ENCODE measurements at places on chromosomes 3 and 15. TPM values are rescaled to one million over a fixed set of nuclear protein-coding genes. Genes with fewer than 3 reads are reported as not detected.

NANOGP8 gene
- total RNA-seq, result not detected

C2CD4A gene
- total RNA-seq, result 0.19 TPM

SPSB4 gene
- total RNA-seq, result 0.14 TPM

BTLA gene
- not detected for total RNA-seq

NPAP1 gene
- total RNA-seq, result not detected
